ENCODE measurements at places on chromosomes 16 and 17.

DNA sequence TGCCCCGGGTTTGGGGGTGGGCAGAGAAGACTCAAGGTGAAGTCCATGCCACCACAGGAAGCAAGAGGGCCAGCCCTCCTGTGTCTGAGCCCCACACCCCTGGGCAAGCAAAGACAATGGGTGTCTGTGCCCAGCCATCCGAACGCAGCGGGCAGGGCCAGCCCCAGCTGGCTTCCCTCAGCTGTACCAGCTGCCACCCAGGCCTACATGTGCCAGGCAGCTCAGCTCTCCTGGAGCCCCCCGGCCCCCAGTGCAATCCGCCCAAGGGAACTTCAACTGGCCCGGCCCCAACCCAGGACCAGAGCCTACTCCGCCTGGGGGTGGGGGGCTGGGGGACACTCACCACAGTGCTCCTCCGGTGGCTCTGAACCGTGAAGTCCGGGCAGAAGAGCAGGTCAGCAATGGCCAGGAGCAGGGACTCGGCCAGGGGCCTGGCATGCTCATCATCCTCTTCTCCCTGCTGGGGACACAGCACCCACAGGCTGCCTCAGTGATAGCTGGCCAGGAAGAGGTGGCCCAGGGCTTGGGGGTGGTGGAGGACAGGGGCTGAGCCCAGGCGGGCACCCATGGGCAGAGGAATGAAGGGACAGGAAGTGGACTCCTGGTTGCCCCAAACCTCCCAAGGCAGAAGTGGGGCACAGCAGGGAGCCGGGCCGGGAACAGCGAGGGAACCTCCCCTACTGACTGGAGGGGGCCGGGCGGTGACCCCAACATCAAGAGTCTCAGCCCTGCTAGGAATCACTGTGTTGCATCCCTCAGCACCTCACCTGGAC is 9.8 kb downstream of the HID1 start:
- no peak for DNase-seq

- DNase-seq = peak; percentile 91
These were observed 923 bp downstream of the GDPD3 start for GRCh38 chr16:30112197-30113030.

- DNase-seq = no peak
These were observed 397.5 kb downstream of the CDH11 start for GRCh38 chr16:64724339-64724738.

DNA sequence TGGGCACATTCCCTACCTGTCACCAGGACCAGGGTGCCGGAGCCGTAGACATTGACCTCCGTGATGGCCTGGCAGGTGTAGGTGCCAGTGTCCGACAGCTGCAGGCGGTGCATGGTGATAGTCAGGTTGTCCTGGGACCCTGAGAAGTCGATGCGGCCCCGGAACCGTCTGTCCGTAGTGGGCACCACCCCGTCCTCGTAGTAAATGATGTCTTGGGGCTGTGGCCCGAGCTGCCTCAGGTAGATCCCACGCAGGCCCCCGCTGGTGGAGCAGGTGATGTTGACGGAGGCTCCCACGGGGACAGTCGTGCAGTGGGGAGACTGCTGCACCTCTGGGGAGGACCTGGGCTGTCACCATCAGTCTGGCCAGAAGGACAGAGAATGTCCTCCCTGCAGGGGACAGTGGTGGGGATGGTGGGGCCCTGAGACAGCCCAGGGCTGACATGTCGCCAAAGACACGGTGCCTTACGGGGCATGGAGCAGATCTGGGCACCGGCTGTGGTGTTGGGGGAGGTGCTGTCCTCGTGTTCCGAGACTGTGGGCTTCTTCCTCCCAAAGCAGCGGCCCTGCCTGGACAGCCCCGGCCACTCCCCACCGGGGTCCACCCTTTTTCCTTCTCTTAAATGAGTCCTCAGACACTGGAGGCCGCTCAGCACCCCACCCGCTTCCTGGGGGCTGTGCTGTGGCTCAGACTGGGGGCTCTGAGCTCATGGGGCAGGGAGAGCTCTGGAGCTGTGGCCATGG is 586 bp downstream of the CD7 start:
- no peak for DNase-seq

GRCh38 chr17:61927208-61928100 is at the start of gene INTS2:
Gene INTS2 (minus strand): TSS chr17:61927982. CDS start chr17:61926644, 1,338 bp downstream.
- DNase-seq = peak; percentile 97

DNA sequence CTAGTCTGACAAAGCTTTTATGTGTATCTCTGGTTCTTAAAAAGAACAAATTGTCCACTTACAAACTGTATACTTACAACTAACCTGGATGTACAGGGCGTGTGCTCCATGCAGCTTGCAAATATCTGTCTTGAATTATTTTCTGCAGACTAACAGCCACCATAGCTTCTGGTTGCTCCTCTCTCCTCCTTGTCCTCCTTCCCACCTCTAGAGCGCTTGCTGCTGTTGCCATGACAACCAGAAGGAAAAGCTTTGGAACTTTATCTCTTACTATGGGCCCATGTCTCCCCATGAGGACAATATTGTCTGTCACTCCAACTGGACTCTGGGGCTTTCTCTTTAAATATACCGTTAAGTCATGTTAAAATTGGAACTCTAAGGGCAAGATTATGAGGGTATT is 71.5 kb upstream of the DHX40 start:
- no peak for DNase-seq

DNA sequence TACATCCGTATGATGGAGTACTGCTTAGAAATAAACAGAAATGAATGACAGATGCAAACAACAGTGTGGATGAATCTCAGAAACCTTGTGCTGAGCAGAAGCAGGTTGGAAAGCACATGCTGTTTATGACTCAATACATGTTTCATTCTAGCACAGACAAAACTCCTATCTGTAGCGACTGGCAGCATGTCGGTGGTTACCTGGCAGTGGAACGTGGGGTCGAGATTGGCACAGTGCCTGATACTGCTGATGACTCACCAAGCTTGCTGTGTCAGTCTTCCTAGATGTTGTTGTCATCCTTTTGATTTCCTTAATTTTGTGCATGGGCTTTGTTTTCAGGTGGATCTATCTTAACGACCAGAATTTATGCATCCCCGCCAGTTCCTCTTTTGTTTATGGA is 62.1 kb downstream of the GAN start:
- no peak for DNase-seq
